Keratinocyte (primary cell): ENCODE measurements at places on chromosomes 12 and 14. TPM values are rescaled to one million over a fixed set of nuclear protein-coding genes. Genes with fewer than 3 reads are reported as not detected.
A peak's percentile ranks its signal among the peaks of the same experiment; 100 is the strongest.

DNA sequence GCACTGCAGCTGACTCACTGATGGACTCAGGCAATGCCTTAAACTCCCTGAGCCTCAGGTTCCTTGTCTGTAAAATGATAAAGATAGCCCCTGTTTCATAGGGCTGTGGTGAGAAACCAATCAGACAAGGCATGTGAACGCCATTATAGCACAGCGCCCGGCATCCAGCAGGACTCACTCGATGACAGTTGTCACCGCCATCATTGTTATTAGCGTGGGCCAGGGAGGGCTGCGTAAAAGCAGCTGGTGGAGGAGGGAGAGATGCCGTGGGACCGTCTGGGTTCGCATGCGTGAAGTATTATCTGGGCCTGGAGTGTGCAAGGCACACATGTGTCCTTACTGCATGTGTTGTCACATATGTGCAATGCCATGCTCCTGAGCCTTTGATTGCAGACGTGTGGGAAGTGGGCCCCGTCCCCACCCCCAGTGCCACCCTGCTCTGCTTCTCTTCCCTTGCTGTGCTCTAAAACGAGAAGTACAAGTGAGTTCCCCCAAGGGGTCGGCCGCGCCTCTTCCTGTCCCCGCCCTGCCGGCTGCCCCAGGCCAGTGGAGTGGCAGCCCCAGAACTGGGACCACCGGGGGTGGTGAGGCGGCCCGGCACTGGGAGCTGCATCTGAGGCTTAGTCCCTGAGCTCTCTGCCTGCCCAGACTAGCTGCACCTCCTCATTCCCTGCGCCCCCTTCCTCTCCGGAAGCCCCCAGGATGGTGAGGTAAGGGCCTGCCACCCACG is at the start of gene PTPN6:
PTPN6 (plus strand) TSS at position 546 of the 730 bp plus-strand sequence; CDS start at position 703, 157 bp downstream.
- DNase-seq: no peak

DNA sequence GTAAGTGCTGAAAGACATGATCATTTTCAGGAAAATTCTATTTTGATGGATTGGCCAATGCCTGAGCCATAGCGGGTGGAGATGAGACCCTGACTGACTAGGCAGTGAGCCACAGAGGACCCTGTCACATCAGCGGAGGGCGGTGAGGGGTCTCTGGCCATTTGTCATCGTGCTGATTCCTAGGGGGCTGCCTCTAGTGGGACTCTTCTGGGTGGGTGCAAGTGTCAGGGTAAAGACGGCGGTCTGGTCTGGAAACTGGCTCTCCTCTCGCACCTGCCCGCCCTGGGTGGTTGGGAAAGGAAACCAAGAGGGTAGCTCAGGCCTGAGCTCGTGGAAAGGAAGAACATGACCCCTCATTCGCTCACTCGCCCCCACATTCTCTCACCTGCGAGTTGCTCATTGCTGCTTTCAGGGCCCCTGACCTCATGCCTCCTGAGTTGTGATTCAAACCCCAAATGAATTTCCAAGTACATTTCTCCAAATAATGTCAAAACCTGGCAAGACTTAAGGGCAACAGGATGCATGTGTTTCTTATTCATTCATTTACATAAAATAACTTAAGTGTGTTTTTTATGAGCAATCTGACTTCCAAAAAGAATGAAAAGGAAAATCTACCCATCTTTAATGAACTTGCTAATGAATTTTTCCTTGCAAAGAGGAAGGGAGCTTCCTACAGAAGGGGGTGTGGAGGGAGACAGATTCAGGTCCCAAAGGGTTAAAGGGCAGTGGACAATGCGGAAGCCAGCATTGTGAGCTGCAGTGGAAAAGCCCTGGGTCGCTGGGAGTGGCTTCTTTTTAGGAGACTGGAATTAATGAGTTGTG is 12.8 kb downstream of the MEG3 start:
- no peak for DNase-seq

DNA sequence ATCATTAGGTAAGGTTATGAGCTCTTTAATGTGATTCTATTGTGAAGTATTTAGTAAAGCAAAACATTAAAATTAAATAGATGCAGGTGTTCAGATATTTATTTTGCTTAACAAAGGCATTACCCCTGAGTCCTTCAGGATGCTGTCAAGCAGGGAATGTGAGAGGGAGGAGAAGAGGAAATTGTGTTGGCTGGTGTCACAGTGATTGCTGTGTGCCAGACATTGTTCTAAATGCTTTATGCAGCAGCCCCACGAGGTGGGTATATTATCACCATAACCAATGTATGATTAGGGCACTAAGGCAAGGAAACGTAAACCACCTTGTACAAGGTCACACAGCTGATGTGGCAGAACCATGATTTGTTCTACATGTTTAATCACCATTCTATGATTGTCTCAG is 80.1 kb downstream of the STAB2 start:
- DNase-seq: no peak

The GLT8D2 gene
- 1.1 to 1.4 TPM (median 1.2 TPM) in 3 replicates for polyA plus RNA-seq

DNA sequence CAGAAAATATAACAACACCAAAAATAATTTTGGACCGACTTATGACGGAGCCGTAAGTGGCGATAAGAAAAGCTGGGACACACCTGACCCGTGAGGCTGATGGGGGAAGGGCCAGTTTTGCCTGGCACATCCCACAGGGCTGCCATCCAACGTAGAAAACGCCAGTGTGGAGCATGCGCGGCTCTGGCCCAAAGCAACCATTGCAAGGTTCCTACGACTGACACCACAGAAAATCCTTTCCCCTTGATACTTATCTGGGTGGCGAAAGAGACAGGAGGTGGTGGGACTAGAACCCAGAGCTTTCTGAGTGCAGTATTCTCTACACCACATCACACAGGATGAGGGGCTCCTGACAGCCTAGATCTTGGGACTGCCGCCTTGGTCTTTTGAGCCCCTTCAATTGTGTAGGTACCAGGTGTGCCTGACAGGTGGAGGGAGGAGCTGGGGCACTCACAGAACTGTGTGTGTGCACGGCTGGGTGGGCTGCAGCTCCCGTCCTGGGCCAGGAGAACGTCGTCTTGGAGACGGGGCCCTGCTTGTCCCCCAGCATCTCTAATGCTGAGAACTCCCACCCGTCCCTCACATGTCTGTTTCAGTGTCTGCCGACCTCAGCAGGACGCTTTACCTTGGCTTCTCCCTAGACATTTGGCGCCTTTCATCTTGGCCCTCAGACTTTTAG is 17.4 kb upstream of the CACNA2D4 start:
- no peak for DNase-seq

- no peak for DNase-seq
These were observed 1.9 kb downstream of the REM2 start for GRCh38 chr14:22884738-22885523.

DNA sequence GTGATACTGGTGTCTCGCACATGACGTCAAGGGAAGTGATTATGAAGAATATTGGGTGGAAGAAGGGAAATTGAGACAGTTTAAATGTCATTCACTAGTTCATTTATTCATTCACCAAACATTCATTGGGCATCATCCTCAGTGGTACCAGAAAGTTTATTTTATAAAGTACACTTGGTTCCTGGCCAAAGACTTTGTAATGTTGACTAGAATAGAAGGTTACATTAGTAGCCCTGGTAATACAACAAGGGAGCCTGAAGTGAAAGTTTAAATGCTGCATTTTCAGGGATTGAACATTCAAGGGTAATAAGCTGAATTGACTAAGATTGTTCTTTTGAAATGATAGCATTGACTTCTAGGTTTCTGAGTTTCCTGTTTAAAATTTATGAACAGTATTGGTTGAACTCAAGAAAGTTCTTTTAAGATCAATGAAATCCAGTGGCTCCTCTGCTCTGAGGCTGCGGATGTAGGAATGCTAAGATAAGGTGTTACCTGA is 236.8 kb upstream of the BTG1 start:
- no peak for DNase-seq

The P3H3 gene
- polyA plus RNA-seq: 3.9 to 5.7 TPM (median 4.2 TPM) in 3 replicates

DNA sequence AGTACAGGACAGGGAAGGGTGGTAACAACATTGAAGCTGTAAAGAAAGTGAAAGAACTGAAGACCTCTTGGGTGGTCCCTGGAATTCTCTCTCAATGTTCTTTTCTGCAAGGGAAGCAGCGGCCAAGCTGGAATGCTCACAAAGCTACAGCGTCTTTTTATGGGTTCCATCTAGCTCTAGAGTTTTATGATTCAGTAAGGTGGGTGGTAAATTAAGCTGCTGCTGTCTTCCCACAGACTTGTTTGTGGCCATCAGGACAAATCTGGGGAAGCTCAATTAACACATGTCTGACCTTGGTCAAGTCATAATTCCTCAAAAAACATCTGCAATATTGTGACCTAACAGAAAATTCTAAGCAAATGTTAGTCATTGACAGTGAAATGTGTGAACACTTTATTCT is 139.1 kb downstream of the MED13L start:
- no peak for DNase-seq

DNA sequence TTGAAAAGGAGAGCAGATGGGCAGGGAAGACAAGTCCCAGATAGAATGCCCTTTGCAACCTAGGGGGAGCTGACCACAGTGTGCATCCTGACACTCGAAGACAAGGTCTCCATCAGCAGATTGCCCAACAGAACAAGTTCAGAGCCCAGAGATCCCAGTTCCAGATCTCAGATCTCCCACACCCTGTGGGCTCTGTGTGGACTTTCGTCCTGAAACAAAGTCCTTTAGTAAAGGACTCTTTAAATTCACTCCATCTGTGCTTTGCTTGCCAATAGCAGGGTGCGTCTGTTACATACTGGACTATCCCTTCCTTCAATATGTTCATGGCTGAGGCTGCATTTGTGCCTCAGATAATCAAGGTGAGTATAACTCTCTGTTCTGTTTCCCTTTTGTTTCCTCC is 8.7 kb upstream of the C1RL start:
- no peak for DNase-seq

DNA sequence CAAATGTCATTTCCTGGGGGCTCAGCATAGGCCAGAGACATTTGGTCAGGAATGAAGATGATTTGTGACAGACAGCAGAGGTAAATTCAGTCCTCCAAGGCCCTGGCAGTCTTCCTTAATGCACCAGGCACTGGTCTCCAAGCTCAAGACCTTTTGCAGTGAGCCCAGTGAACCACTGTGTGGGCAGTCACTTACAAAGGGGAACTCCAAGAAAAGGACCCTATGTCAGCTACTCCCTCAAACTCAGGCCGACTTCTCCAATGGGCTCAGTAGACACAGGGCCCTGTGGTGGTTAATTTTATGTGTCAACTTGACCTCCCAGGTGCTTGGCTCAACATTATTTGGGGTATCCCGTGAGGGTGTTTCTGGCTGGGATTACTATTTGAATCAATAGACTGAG is 29.3 kb upstream of the PLEK2 start:
- no peak for DNase-seq

The NPAS3 gene
- 0.01 to 0.07 TPM (median 0.01 TPM) in 3 replicates for polyA plus RNA-seq

GRCh38 chr14:105476831-105477659 is 2.4 kb downstream of the CRIP2 start:
- no peak for DNase-seq

DNA sequence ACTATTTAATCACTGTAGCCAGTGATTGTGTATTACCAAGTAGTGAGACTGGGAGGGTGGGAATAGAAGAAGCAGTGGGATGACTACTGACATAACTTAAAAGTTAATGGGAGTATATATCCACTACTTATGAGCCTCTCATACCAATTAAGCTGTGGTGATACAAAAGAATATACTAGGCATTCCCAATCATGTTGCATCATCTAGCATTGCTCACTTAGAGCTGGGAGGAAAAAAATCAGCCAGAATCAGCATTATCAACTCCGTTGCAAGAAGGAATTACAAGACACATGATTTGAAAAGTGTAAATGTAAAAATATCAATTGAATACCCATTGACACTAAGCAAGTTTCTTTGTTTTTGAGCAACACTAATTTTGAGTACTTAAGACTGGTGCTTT is 745 bp upstream of the PPP1R36 start:
- DNase-seq: no peak

The DEPDC4 gene
- 1.1 to 2.4 TPM (median 1.5 TPM) in 3 replicates for polyA plus RNA-seq

GRCh38 chr12:9049520-9050133 is 60.3 kb downstream of the KLRG1 start:
- no peak for DNase-seq

- DNase-seq: peak; percentile 45
These were observed 31.9 kb upstream of the CCDC91 start for GRCh38 chr12:28158353-28158752.

The CELA1 gene
- not detected in 3 replicates for polyA plus RNA-seq

The DRAM1 gene
- 20.8 to 21.7 TPM (median 20.9 TPM) in 3 replicates for polyA plus RNA-seq

GRCh38 chr12:88445705-88446394 is 134.4 kb downstream of the KITLG start:
- DNase-seq: no peak

DNA sequence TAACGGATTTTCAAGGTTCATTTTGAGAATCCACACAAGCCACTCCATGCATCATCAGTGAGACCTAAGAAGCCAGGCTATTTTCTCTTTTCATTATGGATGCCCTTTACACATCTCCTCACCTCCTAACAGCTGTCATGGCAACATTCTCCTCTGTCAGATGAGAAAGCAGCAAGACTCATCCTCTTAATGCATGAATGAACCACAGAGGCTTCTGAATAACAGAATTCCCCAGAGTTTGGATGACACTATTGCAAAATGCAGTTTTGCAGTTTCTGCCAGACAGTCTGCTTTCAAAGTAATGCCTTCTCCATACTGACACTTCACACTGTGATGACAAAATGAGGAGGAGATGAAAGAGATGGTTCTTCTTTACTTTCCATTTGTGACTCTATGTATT is 286.7 kb upstream of the GRIP1 start:
- no peak for DNase-seq

The ACSM4 gene
- not detected in 3 replicates for polyA plus RNA-seq

The HSPA2 gene
- 7.0 to 24.7 TPM (median 12.0 TPM) in 3 replicates for polyA plus RNA-seq

GRCh38 chr12:131096681-131097181 is 143.0 kb downstream of the ADGRD1 start:
- DNase-seq: no peak

- DNase-seq: no peak
These were observed 23.0 kb downstream of the DIO3 start for GRCh38 chr14:101584055-101584859.

DNA sequence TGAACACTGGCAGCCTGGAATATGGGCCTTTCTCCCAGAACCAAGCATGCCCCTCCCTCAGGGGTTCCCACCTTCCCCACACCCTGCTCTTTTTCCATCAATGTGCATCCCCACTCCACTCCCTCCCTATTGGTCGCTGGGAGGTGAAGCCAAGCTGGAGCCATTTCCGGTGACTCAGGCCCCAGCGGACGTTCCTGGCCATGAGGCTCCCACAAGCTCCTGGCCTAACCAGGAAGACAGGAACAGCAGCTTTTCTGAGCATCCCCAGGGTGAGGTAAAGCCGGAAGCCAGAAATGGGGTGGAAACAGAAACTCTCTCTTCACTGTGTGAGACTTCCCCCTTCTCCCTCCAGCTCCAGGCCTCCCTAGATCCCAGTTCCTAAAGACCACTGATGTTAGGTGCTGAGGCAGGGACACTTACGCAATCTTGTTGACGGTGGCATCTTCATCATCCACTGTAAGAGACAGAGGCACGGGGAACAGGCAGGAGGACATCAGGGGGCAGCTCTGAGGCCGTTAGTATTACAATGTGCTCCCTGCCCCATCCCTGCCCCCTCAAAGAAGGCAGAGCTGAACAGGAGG is 5.1 kb downstream of the LMBR1L start:
- DNase-seq: no peak

- no peak for DNase-seq
These were observed 17.2 kb downstream of the FAM234B start for GRCh38 chr12:13061377-13061776.
